ENCODE measurements at places on chromosomes 1 and 21.

GRCh38 chr1:24325587-24326449, 6.7 kb downstream of the GRHL3 start:
- DNase-seq, result no peak

DNA sequence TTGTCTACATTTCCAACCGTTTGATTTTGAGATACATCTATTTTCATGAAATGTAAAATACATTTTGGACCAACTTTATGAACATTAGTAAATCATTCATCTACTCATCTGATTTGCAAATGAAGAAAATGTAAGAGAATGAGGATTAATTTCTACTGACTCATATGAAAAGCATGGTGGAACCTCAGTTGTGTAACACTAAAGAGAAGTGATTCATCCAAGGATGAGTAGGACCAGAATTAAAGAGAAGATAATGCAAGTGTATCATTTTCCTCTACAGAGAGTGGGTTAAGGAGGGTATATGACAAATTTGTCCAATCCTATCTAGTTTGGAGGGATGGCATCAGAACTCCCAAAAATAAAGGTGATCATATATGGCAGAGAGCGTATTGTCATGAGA, 1967.6 kb downstream of the MRPL39 start:
- DNase-seq, result no peak

- no peak for DNase-seq
These were observed 66.8 kb upstream of the SLC44A3 start for GRCh38 chr1:94753171-94753972.

GRCh38 chr1:244214009-244214967, 163.2 kb downstream of the ZBTB18 start:
- peak; percentile 63 for DNase-seq

GRCh38 chr1:44284184-44284583, 70.9 kb downstream of the ERI3 start:
- no peak for DNase-seq

DNA sequence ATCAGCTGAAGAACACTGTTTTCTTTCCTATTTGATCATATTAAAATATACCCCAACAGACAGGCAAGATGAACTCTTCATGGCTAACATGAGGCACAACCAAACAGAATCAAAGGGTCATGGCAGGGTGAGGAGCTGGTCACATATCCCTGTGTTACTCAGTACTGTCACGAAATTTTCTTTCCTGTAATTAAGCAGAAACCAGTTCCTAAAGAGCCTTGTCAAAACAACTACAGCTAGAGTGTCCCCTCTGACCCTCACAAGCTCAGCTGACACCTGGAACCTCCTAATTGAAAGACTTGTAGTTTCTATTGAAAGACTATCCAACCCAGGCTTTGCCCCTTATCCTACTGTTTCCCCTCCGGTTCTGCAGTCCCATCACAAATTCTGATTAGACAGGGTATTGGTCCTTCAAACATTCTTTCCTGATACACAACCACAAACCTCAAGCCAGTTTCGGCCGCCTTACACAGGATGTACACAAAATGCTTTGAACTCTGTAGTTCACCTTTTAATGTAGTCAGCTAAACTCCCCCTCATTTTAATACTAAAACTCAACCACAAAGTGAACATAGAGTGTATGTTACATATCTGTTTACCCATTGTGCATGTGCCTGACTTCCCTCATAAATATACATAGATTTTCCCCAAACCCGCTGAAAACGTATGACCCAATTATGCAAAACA, 651.9 kb downstream of the MRPL39 start:
- DNase-seq, result no peak

- no peak for DNase-seq
These were observed 8.8 kb downstream of the MINDY1 start for GRCh38 chr1:150997949-150998348.

- no peak for DNase-seq
These were observed 8.0 kb upstream of the IFNLR1 start for GRCh38 chr1:24195136-24195535.

DNA sequence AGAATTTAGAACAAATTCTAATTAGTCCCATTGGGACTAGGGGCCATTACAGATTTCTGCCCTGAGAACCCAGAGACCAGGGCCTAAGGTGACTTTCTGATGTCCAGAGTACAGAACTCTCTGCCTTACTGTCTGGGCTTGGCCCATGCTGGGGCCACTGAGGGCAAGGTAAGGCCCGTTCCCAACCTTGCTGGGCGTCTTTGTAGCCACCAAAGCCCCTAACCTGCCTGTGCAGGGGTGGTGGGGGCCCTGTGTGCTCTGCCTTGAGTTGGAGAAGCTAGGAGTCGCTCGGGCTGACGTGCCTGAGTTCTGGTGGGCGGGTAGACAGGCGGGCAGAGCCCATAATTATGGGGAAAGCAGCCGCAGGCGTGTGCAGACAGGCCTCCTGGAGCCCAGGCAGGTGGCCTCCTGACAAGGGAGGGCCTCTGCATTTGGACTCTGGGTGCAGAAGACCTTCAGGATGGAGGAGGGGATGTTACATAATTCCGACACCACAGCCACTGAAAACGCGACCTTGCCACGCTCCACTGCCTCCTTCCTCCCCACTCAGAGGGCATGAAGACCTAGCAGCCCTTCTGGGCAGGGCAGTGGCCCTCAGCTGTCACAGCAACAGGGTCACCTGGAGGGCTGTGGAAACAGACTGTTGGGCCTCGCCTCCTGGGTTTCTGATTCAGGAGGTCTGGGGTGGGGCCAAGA, 239.9 kb upstream of the TMEM51 start:
- DNase-seq, result peak; percentile 63

- no peak for DNase-seq
These were observed 93.5 kb downstream of the TTLL7 start for GRCh38 chr1:83905315-83905907.

DNA sequence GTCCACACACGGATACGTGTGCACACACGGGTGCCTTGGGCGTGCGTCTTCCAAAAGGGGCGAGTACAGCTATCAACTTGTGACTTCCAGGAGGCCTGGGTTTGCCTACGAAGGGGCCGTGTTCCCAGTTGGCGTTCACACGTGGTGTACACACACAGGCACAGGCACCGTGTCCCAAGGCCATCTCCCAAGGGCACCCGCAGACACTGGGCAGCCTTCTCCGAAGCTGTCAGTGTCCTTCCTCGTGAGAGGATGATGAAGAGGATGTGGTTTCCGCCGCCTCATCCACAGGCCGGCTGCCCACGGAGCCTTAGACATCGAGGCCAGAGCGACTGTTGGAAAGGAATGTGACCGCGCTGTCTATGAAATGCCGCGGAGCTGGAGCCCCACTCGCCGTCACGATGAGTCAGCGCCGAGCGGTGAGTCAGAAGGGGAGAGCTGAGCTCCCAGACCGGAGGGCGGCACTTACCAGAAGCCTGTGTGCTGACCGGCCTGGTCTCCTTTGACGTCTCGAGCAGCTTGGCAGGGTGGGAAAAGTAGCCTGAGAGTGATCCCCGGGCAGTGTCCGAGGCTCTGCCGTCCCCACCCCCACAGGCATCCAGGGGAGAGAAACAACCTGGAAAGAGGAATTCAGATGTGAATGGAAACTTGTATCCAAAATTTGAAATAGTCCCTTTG, 141.4 kb upstream of the ARHGEF16 start:
- DNase-seq, result peak; percentile 68

DNA sequence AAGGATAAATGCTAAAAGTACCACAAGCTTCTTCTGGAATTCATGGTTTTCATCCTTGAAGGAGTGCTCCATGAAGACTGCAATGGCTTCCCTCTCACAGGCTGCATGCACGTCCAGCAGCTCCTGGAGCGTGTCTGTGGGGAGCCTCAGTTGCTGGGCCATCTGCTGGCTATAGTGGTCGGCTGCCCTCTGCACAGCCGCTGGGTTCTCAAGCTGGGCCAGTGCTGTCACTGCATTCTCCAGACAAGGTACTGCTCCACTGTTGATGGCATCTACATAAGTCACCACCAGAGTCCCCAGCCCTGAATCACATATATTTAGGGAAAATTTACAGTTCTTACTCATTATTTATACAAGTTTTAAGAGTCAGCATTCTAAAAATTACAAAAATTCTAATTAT, 8.7 kb downstream of the GBP4 start:
- DNase-seq, result no peak

DNA sequence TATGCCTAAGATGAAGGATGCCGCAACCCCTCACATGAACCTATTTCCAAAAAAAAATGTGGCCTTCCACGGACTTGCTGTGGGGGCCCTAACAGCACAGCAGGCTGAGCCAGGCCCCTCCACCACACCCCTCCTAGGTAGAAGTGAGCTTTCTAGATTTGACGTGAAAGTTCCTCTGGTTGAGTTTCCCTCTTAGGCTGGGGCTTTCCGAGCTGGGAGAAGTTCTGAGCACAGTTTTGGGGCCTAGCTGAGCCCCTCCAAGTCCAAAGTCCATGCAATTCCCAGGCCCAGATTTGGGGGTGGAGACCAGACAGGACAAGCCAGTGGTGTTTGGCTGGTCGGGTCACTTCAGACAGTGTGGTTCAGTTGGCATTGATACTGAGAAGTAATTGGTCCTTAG, 13.8 kb upstream of the PHLDA3 start:
- no peak for DNase-seq

GRCh38 chr1:32303997-32304622, 12.2 kb downstream of the HDAC1 start:
- DNase-seq, result no peak

- no peak for DNase-seq
These were observed 47.8 kb downstream of the CEP350 start for GRCh38 chr1:180002437-180002836.

GRCh38 chr1:241063276-241063675, 293.7 kb downstream of the RGS7 start:
- no peak for DNase-seq

DNA sequence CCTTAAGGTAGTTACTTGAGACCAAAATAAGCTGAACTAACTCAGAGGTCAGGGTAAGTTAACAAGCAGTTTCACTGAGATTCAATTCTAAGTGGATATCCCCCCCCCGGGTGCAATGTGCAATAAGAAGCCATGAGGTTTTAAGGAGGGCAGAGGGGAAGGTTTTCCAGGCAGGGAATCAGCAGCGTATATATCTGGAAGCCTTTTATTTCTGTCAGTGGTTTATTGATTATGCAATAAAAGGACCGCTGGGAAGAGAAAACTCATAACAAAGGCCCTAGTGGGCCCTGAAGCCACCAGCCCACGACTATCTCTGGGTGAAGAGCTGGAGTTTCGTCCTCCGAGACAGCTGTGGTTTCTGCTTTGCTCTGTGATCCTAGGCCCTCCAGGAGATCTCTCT, 53.1 kb upstream of the CTPS1 start:
- no peak for DNase-seq

- DNase-seq, result peak; percentile 66
These were observed 53.4 kb downstream of the GALNT2 start for GRCh38 chr1:230120289-230120920.

DNA sequence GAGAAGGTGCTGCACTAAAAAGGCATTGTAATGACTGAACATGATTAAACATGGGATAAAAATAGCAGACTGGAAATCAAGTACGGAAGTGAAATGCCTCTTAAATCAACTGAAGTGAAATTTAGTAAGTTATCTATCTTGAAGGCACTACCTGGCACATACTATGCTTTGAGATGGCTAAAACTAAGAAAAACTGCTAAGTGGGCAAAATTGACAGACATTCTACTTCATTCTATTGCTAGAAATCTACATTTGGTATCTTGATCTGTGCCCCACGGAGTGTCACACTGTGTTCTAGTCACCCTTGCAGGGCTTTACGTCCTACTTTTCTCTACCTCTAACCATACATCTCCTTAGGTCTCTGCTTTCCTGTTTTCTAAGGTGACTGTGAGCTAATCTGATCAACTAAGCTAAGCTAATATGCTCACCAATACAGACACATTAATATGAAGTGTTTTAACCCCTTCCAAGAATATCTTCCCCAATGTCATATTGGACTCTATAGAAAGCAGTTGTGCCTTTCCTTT, 4.1 kb downstream of the PDC start:
- DNase-seq, result no peak

DNA sequence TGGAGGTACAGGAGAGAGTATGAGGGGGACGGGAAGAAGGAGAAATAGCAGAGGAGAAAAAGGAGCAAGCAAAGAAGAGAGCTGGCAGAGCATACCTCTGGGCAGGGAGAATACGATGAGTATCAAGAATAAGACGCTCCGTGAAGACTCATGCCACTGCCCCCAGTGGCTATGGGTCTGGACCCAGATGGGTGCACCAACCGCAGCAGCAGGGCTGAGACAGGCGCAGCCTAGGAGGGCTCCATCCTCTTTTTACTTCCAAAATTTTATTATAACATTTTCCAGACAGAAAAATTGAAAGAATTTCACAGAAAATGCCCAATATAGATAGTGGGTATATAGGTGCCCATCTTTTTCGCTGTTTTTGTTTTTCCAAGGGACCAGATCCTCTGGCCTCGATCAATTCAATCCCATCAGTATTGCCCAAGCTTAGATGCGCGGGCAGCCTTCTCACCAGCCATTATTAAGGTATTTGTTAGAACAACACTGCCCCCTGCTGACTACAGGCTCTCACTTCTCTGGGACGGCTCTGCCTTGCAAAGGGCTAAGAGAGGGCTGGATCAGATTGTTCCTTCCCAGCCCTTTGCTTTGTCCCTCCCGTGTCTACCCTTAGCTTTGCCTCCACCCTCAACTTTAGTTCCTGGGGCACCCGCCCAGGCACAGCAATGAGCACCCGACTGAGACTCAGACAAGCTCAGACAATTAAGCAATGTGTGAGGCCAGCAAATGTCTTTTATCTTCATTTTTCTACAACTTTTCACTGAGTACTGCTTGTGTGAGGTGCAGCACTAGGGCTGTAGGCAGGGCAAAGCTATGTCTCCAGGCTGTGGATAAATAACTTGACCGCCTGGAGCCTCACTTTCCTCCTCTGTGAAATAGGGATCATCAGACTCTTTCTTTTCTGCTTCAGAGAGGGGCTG, 17.5 kb upstream of the CAMK1G start:
- peak; percentile 45 for DNase-seq

DNA sequence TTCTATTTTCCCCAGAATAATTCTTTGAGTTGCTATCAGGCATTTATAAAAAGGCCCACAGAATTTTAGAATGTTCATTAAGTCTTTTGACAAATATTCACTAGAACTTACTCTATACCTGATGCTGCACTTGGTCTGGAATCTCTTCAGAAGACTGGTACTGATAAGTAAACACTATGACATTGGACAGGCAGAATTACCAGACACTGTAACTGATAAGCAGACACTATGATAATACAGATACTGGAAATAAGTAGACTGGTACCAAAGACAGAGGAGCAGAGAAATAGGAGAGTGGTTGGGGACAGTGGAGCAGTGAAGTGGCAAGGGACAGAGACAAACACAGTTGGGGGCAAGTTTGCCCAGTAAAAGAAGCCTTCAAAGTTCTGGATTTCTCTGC, 8.2 kb downstream of the DPT start:
- no peak for DNase-seq

DNA sequence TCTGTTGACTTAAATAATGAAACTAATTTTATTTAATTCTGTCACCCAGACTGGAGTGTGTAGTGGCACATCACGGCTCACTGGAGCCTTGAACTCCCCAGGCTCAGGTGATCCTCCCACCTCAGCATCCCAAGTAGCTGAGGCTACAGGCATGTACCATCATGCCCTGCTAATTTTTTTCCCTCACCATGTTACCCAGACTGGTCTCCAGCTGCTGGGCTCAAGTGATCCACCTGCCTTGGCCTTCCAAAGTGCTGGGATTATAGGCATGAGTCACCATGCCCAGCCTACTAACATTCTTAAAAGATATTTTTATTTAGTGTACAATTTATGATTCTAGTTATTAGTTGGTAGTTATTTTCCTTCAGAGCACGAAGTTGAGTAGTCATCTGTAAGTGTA, 49.5 kb downstream of the NRDC start:
- DNase-seq, result no peak

Data from right kidney (tissue), 9 donors.